ENCODE measurements at places on chromosomes 5 and 9.

- no peak for DNase-seq
Observed at GRCh38 chr5:121182788-121183490, 668.7 kb upstream of the FTMT start.

DNA sequence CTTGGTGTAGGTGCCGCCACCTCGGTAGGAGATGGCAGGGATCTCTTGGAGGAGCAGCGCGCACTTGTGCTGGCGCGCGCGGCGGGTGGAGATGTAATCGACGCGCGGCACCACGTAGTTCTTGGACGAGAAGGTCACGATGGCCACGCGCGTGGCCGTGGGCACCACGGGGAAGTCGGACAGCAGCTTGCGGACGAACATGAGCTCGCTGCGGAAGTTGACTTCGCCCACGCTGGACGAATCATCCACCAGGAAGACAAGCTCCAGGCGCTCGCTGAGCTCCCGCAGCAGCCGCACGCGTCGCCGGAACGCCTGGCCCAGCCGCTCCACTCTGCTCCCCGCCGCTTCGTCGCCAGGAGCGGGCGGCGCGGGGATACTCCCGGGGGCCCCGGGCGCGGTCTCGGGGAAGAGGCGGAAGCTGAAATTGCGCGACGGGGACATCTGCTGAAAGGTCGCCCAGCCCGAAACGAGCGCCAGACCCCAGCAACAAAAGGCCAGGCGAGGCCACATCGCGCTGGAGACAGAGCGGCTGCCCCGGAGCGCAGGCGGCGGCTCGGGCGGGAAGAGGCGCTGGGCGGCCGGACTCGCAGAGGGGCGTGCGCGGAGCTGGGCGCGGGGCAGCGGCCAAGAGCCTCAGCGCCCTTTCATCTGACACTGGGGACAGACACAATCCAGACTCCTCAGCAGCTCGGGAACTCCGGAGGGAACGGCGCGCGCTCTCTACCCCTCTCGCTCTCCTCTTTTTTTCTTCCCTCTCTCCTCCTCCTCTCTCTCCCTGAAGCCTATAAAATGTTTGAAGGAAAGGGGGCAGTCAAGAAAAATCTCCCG is at the start of gene SVEP1:
Gene SVEP1, minus strand, starts transcription at position 708 of the 828 bp plus-strand sequence. Its CDS starts 198 bp downstream, at position 510.
- no peak for DNase-seq

GRCh38 chr5:66634601-66635000 is 38.4 kb downstream of the MAST4 start:
- DNase-seq = no peak

GRCh38 chr5:90921418-90921973 is 362.9 kb downstream of the ADGRV1 start:
- DNase-seq = no peak

DNA sequence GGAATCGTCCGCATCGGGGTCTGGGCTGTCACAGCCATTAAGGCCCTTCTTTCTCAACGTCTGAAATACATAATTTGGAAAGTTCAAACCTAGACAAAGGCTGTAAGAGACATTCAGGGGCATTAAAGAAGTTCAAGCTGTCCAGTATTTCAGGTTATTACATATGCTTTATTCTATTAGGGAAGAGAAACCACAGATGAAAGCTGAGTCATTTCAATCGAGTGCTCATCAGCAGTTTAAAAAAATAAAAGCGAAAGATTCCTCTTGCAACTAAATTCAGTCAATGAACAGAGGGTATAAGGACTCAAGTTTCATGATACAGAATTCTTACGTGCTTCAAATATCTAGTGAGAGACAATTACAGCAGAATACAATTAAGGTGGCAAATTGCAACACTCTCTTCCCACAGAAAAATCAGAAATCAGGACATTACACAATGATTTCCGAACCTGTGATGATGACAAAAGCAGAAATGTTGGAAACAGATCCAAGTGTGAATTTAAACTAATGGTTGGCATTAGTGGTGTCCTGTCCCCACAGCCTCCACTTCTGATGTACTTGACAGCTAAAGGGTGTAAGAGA is 121.6 kb downstream of the MEF2C start:
- DNase-seq = no peak

DNA sequence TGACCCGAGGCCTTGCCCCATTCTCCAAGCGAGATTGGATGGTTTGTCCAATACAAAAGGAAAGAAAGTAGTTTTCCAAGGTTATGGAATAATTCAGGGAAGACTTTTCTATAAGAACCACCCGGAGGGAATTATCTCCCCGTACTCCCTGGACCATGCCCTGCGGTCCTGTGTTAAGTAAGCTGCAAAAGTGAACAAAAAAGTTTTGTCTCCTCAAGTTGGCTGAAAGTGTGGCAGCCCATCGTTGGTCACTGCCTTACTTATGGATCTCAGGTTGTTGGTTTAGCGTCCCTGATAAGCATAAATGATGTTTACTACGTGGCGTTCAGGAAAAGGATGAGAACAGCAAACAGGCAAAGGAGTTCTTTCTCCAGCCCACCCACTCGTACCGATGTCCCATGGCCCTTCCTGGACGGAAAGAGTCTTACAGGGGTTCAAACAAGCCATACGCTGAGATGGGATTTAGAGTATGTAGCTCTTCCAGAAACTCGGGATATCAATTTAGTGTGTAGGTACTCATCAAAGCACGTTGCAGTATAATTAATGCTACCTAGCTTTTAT is 413 bp upstream of the AUH start:
- DNase-seq = no peak

GRCh38 chr5:39194466-39195136 is 24.8 kb downstream of the FYB1 start:
- DNase-seq = no peak

- DNase-seq = no peak
Observed at GRCh38 chr9:110768886-110769285, 100.3 kb downstream of the MUSK start.

DNA sequence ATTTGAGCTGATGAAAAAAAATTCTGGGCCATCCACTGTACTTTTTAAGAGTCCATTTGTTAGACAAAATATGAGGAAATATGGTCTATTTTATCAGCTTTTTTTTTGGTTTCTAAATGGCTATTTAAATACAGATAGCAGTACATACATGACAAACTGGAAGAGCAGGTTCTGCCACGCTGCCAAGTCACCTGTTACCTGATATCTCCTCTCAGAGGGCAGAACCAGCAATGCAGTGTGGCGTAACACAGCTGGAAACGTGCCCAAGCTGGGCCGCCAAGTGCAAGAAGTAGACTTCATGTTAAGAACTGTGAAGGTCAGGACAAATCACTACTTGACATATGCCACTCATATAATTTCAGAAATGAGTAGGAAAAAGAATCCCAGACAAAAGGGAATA is 8.1 kb downstream of the MCIDAS start:
- DNase-seq = no peak

- DNase-seq = no peak
Observed at GRCh38 chr5:112576298-112576925, 157.3 kb upstream of the EPB41L4A start.

DNA sequence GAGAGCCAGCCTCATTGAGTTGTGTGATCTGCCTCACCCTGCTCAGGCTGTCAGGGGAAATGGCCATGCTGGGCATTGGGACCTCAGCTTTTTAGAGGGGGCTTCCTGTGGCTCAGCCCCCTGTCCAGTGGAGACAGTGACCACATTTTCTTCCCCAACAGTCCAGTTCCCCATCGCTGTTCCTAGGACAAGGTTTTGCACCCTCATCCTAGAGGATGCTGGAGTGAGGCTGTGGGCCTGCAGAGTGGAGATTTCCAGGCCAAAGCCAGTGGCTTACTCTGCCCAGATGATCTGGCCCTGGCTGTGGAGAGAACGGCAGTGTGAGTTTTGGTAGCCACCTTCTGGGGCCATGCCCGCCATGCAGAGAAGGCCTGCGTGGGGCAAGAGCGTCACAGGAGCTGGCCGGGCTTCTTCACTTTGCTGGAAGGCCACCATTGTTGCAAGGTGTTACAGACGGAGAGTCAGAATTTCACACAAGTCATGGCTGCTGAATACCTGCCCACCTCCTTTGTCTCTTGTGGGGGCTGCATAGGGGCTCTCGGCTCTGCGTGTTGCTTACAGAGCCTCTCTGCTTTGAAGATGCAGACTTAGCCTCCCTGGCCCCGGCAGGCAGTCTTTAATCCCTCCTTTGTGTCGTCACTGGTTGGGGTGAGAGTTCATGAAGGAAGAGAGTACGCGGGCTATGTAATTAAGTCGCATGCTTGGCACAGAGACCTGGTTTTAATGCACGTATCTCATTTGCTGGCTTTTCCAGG is 35.2 kb upstream of the PITX1 start:
- no peak for DNase-seq

GRCh38 chr9:26535151-26535550 is 357.5 kb downstream of the CAAP1 start:
- no peak for DNase-seq

DNA sequence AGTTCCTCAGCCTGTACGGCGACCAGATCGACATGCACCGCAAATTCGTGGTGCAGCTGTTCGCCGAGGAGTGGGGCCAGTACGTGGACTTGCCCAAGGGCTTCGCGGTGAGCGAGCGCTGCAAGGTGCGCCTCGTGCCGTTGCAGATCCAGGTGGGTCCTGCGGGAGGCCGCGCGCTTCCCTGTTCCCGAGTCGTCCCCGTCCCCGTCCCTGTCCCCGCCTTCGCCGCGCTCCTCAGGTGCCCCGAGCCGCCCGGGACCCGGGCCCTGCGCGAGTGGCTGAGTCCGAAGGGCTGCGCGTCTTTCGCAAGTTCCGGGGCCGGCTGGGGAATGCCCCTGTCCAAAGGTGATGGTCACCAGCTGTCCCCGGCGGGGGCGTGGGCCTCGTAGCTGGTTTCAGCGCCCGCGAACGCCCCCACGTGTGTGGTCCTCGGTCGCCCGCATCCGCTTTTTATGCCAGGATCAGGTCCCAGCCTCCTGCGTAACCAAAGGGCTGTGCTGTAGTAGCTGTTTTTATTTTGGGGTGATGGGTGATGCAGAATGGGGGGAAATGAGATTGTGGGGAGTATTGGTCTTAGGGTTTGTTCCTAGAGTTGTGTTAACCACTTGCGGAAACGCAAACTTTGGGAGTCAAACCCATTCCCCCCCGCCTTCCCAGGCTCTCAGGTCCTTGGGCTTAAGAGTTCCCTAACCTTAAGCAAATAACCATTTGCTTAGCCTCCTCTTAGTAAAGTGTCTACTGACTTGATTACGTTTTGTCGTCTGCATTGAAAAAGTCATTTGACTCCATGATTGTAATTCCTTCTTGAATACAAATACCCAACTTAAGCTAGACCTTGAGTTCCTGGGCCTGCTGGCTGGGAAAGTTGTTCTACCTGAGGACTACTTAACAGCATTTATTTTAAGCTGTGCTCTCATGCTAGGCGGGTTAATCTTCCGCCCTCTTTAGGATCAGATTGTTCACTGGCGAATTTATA is 663 bp downstream of the ISOC1 start:
- DNase-seq = no peak

GRCh38 chr5:149297340-149298025 is 25.8 kb downstream of the AFAP1L1 start:
- no peak for DNase-seq

DNA sequence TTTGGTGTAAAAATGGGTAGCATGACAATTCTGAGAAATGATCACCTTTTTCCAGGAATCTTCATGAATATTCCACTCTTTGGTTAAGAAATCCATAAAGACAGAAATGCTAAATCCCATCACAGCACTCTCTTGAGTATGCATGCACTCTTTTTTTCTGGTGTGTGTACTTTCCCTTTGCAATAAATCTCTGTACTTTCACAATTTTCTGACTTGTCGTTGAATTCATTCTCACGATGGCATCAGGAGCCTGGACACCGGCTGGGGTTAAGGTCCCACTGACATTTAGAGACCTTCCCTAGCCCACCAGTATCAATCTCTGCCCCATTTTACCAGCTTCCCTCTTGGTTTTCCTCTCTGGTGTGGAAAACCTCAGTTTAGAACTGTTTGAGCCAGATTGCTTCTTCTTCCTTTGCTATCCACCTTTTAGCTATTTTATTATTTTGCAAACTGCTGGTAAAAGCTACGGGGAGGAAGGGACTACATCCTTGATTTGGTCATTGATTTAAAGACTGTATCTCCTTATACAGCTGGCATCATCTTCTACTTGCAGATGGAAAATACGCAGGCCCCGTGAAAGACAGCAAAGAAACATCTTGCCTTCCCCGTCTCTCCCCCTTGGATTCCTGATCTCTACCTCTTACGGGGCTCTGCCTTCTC is 59.9 kb upstream of the ZFR start:
- no peak for DNase-seq

- DNase-seq = no peak
Observed at GRCh38 chr5:10868956-10869355, 107.9 kb upstream of the DAP start.

DNA sequence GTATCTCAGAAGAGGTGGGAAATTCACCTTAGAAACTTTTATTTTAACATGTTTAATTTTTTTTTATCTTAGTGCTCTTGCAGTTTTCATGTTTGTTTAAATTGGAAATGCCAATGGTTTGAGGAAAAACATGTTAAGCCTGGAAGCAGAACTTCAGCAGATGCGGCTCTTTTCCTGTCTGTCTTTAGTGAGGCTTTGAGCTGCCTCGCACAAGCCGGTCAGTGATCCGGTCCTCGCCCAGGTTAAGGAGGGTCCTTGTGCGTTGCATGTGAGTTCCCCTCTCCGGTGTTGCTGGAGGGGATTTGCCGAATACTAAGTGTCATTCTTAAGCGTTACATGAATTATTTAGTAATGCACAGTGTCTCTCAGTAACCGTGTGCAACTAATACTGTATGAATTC is 9.4 kb upstream of the PLEKHG4B start:
- no peak for DNase-seq

DNA sequence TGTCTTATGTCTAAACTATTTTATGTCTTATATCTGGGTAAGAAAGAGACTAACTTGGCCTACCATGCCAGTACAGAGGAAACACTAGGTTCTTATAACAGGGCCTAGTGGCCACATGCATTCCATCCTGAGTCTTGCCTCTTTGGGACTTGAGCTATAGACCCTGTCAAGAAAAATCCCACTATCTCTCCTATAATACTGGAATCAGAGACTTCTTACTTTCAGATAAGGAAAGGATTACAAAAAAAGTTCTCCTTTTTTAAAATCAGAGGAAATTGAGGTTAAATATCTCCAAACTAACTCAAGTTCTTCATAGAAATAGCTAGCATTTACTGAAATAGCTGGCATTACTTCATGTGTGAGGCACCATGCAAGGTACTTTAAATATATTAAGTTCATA is 34.3 kb downstream of the PTGER4 start:
- DNase-seq = no peak

- no peak for DNase-seq
Observed at GRCh38 chr9:23447166-23447565, 378.9 kb downstream of the ELAVL2 start.

DNA sequence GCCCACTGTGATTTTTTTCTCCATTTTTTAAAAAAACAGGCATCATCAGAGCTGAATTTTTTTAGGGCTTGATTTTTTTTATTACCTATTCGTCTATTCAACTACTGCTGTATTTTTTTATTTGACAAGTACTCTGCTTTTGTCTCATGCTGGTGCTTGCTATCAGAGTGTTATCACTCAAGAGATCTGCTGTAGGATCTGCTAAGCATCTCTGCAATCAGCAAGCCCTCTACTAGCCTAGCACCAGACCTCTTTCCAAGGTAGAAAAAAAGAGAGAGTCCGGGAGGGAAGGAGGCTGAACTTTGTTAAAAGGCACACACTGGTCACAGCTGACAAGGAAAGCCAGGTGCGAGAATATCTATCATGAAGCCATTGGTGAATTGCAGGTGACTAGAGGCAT is 413.8 kb upstream of the CCNH start:
- no peak for DNase-seq

GRCh38 chr5:124297826-124298225 is 448.6 kb downstream of the ZNF608 start:
- no peak for DNase-seq

- no peak for DNase-seq
Observed at GRCh38 chr9:86529496-86530275, 175.5 kb upstream of the TUT7 start.

All from NCI-H1417 treated with DMSO at 0.1 percent for 48 hours (cell line).